ENCODE measurements at places on chromosomes 2 and 18.

DNA sequence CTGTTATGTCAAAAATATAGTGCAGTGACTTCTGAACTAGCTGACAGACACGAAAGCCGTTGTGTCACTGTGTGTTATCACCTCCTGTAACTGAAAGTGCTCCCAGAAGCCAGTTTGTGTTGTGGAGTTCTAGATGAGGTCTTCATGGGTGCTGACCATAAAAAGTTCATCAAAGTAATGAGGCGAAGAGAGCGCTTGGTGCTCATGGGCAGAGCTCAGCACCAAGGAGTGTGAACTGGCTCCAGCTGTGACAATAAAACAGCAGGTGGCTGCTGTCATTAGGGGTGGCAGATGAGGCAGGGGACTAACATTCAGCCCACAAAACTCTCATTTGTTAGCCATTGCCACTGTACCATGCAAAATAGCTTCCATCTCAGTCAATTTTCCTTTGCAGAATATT is 151.1 kb downstream of the ZNF407 start:
- DNase-seq: no peak

- DNase-seq: no peak
Observed at GRCh38 chr18:74395648-74396154, 61.4 kb downstream of the DIPK1C start.

GRCh38 chr2:20986024-20986939 is 57.6 kb downstream of the APOB start:
- DNase-seq: no peak

DNA sequence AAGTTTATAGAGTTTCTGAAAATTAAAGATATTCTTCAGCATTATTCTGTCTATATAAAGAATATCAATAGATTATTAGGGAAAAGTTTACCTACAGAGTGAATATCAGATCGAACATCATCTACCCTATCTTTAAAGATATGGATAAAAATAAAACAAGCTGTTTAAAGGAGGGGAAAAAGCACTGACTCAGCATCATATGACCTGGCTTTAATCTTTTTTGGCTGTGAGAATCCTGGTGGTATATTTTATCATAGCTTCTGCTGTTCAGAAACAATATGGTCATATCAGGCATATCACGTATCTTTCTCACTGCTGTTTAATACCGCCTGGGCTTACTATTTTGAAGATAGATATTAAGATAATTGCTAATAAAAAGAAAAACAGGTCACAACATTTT is 80.2 kb downstream of the NEB start:
- no peak for DNase-seq

GRCh38 chr2:108446703-108447102 is 2.3 kb upstream of the GCC2 start:
- DNase-seq: no peak

Data from stimulated activated CD4-positive, alpha-beta T cell treated with anti-CD3 and anti-CD28 coated beads, Interleukin-15, amount 100 ng/mL, for 1 hour (primary cell).